ENCODE measurements at places on chromosomes 12 and 14.

GRCh38 chr12:129651951-129652350 is 251.9 kb downstream of the TMEM132D start:
- no peak for DNase-seq

GRCh38 chr14:98946940-98947339 is 325.1 kb downstream of the BCL11B start:
- no peak for DNase-seq

DNA sequence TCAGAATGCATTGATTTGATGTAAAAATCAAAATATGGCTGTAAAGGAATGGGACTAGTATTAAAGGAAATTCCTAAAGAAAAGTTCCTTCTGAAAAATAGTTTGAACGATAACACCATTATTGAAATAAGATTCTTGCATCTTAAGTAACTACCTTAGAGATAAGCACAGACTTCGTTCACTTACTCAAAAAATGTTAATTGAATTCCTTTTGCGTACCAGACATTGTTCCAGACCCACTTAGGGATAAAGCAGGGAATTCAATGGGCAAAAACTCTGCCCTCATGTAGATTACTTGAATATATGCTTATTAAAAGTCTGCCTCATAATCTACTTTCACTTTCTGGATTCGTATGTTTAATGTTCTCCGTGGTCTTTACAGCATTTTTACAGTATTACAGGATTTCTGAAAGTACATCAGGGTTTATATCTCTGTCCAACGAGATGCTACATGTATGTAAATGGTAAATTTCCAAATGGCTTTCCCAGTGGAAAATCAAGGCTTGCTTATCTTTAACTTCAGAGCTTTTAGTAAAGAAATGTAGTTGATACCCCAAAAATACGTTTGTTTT is 213.7 kb downstream of the GXYLT1 start:
- DNase-seq = no peak

DNA sequence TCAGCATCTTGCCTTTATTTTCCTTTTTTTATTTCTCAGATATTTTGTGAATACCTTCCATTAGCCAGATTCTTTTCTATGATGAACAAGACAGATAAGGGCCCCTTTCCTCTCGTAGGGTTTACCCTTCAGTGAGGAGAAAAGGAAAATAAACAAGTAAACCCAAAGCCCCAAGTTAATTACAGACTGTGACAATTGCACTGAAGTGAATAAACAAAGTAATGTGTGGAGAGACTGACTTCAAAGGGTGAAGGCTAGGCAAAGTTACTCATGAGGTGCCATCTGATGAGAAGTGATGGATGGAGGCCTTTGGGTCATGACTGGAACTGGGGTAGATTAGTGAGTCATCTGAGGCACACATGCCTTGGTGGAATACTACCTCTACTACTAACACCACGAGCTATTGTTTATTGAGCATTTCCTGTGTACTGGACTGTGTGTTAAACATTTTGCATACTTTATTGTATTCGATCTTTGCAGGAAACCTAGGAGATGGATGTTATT is 143.4 kb upstream of the PRICKLE1 start:
- no peak for DNase-seq

- DNase-seq = no peak
These were observed 13.5 kb downstream of the CPSF2 start for GRCh38 chr14:92135269-92135668.

GRCh38 chr12:74776378-74776777 is 238.7 kb downstream of the ATXN7L3B start:
- DNase-seq = no peak

- no peak for DNase-seq
These were observed 30.1 kb downstream of the MAX start for GRCh38 chr14:65072256-65072655.

DNA sequence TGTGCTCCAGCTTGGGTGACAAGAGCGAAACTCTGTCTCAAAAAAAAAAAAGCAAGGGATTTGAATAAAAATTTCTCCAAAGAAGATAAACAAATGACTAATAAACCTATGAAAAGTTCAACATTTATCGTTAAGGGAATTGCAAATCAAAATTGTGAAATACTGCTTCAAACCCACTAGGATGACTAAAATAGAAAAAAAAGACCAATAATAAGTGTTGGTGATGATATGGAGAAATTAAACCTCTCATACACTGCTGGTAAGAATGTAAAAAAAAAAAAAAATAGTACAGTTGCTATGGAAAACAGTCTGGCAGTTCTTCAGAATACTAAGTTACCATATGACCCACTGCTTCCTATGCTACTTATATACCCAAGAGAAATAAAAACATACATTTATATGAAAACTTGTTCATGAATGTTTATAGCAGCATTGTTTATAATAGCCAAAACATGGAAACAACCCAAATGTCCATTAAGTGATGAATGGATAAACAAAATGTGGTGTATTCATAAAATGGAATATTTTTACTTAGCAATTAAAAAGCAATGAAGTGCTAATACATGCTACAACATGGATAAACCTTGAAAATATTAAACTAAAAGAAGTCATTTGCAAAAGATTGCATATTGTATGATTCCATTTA is 39.4 kb upstream of the TMPRSS12 start:
- no peak for DNase-seq

DNA sequence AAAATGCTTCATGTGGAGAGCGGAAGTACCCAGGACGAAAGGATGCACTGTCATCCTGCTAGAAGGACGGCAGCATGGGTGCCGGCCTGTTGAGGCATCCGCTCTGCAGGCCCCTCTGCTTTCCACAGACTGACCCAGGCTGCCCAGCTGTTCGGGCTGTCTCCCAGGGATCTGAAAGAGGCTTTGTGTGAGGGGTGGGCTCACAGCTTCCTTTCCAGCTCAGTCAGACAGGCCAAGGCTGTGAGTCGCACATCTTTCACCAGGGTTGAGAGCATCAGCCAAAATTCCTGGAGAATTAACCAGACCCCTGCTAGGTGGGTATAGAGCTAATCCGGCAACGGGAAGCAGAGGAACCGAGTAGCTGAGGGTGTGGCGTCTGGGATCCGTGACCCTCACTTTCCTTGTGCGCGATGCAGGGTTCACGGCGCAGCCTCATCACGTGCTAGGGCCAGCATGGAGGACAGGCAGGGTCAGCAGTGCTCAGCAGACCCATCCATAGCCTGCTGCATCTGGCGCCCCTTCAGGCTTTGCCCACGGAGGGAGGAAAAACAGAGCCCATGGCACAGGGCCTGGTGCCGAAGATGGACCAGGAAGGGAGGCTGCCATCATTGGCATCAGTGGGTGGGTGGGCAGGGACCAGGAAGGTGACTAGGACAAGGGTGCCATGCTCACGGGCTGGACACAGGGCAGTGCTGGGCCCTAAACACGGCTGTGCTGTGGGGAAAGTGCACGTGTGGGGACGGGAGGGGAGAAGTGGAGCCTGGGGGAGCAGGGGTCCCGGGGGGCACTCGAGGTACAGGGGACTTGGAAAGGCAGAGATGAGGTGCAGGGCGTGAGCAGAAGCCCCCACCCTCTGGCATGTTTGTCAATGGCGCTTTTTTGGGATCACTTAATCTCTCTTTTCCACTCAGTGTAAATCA is 9.2 kb upstream of the SIVA1 start:
- DNase-seq = no peak

GRCh38 chr12:54394281-54394719 is 9.8 kb upstream of the ZNF385A start:
- DNase-seq = peak; percentile 75

GRCh38 chr12:94980577-94980976 is 22.9 kb downstream of the NDUFA12 start:
- DNase-seq = no peak

DNA sequence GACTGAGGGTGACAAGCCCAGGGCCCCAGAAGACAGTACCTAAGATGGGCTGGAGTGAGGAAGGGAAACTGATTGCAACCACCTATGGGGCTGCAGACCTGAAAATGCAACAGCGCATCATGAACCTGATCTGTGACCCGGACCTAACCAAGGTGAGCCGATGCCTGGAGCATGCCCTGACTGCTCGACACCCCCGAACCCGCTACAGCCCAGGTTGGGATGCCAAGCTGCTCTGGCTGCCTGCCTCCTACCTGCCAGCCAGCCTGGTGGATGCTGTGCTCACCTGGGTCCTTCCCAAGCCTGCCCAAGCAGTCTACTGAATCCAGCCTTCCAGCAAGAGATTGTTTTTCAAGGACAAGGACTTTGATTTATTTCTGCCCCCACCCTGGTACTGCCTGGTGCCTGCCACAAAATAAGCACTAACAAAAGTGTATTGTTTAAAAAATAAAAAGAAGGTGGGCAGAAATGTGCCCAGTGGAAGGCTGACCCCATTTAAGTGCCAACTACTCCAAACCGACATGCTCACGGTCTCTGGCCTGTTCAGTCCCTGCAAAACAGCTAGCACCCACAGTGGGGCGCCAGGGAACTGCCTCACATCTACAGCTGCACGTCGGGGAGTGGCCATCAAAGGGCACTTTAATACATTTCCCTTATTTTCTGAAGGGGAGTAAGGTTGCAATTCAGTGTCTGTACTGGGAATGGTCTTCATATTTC is 4.2 kb downstream of the RDH5 start:
- DNase-seq = peak; percentile 87

- no peak for DNase-seq
These were observed 154.7 kb downstream of the SLC38A4 start for GRCh38 chr12:46671102-46671501.

GRCh38 chr12:65612440-65612839 is 211.8 kb upstream of the HMGA2 start:
- DNase-seq = no peak

- DNase-seq = no peak
These were observed 24.6 kb upstream of the MGP start for GRCh38 chr12:14910090-14910915.
